WERI-Rb-1 (cell line): ENCODE measurements at places on chromosomes 6 and 20.

- DNase-seq = no peak
Observed at GRCh38 chr20:62812181-62812906, 4.5 kb upstream of the COL9A3 start.

GRCh38 chr6:70957284-70957617 lies 391 bp upstream of the B3GAT2 start:
- no peak for DNase-seq

GRCh38 chr20:3509064-3509463 lies 38.2 kb downstream of the ATRN start:
- no peak for DNase-seq

- no peak for DNase-seq
Observed at GRCh38 chr20:42380287-42380686, 762.1 kb upstream of the CHD6 start.

DNA sequence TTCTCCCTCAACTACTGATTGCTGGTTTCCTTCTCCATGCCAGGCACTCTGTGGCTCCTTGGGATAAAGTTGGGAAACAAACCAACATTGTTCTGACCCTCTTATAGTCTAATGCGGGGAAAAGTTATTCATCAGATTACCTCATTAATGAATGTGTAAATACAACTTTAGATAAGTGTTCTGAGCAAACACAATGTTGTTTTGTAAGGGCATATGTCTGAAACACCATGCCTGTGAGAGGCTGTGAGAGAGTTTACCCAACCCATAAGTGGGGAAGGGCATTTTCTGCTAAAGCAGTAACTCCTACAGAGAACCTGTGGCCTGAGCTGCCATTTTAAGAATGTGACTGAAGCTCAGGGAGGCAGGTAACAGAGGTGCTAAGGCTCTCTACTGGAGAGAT lies 283.5 kb downstream of the KHDC1L start:
- DNase-seq = no peak

DNA sequence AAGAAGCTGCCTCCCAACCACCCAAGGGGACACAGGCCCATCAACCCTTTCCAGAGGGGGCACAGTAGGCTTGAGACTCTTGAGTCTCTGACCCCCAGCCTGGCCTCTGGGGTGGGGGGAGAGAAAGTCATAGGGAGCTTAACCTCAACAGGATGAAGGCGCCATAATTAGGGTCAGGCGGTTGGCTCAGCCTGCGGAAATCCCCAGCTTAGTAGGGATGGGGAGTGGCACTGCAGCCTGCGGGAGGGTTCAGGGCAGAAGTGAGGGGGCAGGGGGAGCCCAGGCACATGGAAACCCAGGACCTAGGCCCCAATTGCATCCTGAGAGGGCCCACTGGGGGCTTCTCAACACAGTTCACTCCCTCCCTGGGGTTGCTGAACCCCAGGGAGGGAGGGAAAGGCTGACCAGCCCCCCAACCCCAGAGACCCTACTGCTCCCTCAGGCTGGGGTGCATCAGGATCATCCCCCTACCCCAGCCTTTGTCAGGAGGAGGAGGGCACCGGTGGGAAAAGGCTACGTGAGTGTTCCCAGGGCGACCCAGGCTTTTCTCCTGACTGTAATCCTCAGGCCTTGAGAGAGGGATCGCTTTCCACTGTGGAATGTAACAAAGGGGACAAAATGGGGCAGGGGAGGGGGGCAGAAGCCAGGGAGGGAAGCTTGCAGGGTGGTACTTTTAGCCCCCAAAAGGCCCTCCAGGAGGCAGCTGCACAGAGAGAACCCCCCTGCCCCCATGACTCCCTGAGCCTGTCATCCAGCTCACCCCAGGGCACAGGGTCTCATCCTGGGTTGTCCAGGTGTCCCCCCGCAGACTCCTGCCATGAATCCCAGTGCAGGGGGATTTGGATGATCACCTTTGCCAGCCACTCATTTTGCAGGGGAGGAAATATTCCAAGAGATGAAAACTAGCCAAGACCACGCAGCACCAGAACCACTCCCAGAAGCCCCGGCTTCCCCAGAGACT lies 46.4 kb downstream of the MRPL14 start:
- DNase-seq = peak; percentile 92

DNA sequence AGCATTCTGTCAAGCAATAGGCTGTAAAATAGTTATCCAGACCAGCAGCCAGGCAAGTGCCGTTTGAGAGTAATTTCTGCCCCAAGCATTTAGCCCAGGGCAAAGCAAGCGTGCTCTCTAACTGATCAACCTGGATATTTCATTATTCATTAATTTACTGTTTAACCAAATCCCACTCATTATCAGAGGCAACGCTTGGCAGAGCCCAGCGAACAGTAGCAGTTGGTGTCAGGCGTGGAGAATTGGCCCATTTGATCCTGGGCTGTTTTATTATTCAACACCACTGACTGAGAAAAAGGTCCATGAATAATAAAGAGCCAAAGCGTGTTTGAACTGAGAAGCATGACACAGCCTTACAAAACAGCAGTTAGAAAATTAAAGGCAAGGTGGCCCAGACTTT lies 35.3 kb downstream of the TFAP2B start:
- no peak for DNase-seq

GRCh38 chr6:52363228-52363867 lies 1.4 kb downstream of the PAQR8 start:
- DNase-seq = no peak

DNA sequence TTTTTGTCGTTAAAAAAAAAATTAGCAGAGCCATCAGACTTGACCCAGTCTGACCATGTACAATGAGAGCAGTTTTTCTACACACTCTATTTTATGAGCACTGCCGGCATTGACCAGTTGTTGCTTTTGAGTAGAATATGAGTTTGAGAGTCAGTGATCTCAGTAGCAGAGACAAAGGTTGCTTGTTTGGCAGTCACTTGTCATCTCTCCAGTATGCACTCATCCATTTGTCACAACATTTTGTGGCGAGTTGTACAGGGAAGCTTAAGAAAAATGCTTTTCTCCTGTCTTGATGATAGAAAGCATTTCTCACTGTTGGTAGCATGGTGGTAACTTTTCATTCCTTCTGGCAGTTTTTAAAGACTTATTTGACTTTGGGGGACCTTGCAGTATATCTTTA lies 159.9 kb downstream of the MMS22L start:
- no peak for DNase-seq

GRCh38 chr6:33297956-33298772 lies 578 bp downstream of the RGL2 start:
- peak; percentile 79 for DNase-seq

- DNase-seq = no peak
Observed at GRCh38 chr6:128932061-128932460, 49.1 kb downstream of the LAMA2 start.

GRCh38 chr6:101912311-101912710 lies 518.8 kb downstream of the GRIK2 start:
- peak; percentile 52 for DNase-seq

DNA sequence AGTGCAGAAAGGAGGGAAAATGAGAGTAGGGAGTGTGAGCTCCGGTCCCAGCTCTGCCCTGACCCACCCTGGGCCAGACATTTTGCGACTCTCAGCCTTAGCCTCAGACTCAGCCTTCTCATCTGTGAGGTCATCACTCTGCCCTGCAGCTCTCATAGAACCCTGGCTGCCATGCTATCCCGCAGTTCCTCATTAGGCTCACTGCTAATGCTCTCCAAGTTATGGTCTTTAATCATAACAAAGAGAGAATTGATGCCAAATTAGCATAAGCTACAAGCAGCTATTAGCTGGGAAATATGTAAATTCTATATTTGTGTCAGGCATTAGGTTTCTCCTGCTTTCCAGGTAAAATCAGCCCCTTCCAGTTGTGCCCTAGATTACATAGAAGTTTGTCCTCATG lies 46.5 kb upstream of the MLN start:
- no peak for DNase-seq

DNA sequence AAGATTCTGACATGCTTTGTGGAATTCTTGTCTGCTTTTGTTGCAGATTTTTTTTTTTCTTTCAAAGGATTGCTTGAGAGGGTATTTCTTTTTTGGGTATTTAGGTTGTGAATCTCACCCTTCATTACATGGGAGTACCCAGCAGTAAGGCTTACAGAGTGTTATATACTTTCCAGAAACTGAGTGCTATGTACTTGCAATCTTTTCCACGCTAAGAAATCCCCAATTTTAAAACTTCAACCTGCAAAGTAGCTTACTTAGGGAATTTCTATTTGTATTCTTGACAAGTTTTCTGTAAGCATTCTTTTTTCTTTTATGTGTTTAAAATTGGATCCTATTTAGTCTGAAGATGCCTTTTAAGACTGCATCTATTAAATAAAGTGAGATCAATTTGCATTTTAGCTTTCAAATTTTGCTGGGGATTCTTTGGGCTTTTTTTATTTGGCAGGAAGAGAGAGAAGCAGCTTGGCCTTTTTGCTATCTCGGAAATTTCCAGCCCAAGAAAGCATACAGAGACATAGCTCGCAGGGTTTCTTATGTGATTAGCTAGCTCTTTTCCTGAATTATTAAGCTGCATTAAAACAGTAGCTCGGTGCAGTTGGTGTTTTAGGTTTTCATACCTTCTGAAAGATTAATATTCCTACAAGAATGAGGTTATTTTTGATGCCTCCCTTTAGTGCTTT lies 42.6 kb downstream of the KCNS1 start:
- no peak for DNase-seq

- DNase-seq = no peak
Observed at GRCh38 chr6:113625850-113626249, 231.3 kb upstream of the MARCKS start.

GRCh38 chr6:149275621-149276020 lies 41.9 kb upstream of the TAB2 start:
- DNase-seq = no peak

GRCh38 chr6:146113084-146113623 lies 84.3 kb downstream of the GRM1 start:
- DNase-seq = no peak

GRCh38 chr6:155080881-155081845 lies 86.0 kb downstream of the TIAM2 start:
- peak; percentile 37 for DNase-seq

- no peak for DNase-seq
Observed at GRCh38 chr6:19999319-20000191, 162.4 kb downstream of the ID4 start.

- DNase-seq = no peak
Observed at GRCh38 chr6:79239536-79240168, 5.2 kb upstream of the HMGN3 start.

GRCh38 chr6:44499609-44500008 lies 112.1 kb downstream of the CDC5L start:
- no peak for DNase-seq
